Activated CD8-positive, alpha-beta memory T cell treated with anti-CD3 and anti-CD28 coated beads for 1 hour (primary cell): ENCODE measurements at places on chromosomes 1 and 21.

DNA sequence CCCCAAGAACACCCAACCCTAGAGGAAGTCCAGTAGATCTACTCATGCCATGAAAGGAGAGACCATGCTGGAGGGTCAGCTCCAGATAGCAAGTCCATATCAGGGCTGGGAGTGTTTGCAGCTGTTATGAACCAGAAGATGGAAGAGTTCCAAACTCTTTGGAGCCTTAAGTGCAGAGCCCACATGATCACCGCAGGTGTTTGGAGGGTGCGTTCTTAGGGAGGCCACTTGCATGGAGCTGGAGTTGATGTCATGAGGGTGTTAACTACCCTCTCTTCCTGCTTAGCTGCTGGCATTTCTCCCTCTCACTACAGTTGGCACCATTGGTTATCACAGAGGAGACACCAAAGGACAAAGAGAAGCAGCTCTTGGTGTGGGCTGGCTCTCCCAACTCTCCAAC is 616.9 kb downstream of the AJAP1 start:
- DNase-seq, result no peak

DNA sequence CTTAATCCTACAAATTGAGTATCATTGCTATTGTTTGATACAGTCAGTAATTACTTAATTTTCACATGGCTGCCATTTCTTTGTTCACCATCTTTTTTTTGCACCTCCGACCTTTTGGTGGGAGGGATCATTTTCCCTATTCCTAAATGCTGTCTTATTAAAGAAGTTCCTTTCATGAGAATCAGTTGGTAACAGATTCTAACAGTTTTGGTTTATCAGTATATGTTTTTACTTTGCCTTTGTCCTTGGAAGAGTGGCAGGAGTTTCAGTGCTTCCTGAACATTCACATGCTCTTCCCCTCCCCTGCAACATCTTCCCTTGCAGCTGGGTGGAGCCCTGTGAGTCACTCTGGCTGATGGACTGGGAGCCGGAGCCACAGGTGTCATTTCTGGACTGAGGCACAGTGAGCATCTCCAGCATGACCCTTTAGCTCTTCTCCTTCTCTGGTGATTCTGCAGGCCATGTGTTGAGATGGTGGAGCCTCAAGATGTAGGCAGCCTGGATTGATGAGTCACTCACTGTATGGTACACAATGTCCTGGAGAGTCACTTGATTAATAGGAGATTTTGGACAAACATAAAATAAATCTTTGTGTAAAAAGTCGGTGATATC is 217.7 kb downstream of the URB2 start:
- DNase-seq, result no peak

DNA sequence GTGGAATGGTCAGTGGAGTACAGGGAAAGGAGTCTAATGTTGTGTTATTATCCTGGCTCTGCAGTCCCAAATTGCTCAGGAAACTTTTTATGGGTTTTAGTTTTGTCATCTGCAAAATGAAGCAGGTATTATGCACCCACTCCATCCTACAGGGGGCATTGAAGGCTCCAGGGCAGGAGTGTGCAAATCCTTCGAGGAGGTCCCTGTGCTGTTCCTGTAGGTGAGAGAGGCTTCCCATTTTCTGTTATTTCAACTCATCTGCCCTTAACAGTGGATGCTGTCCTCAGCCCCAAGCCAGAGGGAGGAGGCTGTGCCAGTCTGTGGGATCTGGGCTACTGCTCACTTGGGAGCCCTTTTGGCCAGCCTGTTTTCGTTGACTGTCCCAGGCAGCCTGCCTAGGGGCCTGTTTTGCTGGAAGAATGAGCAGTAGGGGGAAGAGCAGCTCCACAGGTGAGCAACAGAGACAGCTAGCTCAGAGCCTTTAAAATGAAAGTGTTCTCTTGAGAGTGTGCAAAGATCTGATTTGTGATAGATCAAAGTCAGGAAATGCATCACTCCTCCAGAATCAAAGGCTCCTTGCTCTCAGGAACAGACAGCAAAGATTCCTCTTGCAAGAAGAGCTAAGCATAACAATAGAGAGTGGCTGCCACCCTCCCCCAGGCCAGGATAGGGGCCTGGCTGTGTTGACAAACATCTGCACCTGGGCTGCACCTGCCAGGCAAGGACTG is 317.6 kb upstream of the PROX1 start:
- no peak for DNase-seq

DNA sequence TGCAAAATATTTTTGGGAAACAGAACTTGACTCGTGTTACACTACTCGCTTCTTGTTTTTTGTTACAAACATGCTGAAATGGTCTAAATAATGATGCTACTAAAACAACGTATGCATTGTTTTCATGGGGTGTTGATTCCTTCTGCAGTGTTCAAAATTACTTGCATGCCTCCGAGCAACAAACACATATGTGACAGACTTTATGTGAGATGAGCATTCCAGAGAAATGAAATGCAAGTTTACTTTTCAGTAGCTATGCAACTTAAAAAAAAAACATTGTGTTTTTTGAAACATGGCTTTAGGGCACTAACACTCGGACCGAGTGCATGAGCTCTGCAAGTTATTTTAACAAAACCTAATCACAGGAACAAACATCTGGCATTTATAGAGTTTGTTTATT is 84.8 kb downstream of the CAMTA1 start:
- DNase-seq, result no peak

GRCh38 chr1:159554261-159554660 is 18.5 kb upstream of the OR10J5 start:
- DNase-seq, result no peak

DNA sequence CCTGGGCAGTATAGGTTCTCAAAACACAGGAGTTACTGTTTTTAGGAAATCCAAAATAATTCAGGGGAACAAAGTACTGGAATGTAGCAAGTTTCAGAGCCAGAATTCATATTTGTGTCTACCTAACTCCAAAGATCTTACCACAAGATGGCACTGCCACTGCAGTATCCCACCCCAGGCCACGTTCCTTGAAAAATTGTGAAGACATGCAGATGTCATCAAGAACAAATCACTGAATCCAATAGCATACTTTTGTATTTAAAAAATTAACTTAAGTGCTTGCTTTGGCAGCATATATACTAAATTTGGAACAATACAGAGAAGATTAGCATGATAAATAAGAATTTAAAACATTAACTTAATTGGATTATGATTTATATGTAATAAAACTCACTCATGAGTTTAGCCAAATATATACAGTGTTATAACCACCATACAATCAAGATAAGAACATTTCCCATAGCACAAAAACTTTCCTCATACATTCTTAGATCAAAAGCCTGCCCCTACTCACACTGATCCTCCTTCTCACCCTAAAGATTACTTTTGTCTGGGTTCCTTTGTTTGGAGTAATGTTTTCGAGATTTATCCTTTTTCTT is 209.9 kb downstream of the FAF1 start:
- DNase-seq, result no peak

- no peak for DNase-seq
Measured at GRCh38 chr1:168772428-168773060, 43.5 kb upstream of the DPT start.

- DNase-seq, result no peak
Measured at GRCh38 chr21:38089763-38090046, 167.1 kb upstream of the KCNJ15 start.

DNA sequence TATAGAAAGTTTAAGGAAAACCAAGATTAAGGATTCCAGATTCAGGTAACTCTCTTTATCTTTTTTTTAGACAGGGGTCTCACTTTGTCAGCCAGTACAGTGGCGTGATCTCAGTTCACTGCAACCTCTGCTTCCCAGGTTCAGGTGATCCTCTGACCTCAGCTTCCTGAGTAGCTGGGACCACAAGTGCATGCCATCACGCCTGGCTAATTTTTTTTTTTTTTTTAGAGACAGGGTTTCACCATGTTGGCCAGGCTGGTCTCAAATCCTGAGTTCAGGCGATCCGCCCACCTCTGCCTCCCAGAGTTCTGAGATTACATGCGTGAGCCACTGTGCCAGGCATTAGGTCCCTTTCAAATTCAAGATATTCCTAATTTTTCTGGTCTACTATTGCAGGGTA is 15.9 kb downstream of the LZIC start:
- DNase-seq, result no peak

- no peak for DNase-seq
Measured at GRCh38 chr21:28923439-28923975, 69.2 kb downstream of the LTN1 start.

DNA sequence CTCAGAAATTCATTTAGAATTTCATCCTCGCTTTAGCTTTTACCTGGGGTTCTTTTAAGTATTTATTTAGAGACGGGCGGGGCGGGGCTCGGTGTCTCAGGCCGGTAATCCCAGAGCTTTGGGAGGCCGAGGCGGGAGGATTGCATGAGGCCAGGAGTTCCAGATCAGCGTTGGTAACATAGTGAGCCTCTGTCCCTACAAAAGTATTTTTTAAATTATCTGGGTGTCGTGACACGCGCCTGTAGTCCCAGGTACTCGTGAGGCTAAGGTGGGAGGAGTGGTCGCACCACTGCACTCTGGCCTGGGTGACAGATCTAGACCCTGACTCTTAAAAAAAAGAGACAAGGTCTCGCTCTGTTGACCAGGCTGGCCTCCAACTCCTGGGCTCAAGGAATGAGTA is 942 bp upstream of the RSBN1 start:
- DNase-seq, result no peak

GRCh38 chr1:96240438-96240837 is 481.1 kb upstream of the PTBP2 start:
- DNase-seq, result no peak

GRCh38 chr1:203590603-203591002 is 36.0 kb upstream of the ATP2B4 start:
- no peak for DNase-seq

DNA sequence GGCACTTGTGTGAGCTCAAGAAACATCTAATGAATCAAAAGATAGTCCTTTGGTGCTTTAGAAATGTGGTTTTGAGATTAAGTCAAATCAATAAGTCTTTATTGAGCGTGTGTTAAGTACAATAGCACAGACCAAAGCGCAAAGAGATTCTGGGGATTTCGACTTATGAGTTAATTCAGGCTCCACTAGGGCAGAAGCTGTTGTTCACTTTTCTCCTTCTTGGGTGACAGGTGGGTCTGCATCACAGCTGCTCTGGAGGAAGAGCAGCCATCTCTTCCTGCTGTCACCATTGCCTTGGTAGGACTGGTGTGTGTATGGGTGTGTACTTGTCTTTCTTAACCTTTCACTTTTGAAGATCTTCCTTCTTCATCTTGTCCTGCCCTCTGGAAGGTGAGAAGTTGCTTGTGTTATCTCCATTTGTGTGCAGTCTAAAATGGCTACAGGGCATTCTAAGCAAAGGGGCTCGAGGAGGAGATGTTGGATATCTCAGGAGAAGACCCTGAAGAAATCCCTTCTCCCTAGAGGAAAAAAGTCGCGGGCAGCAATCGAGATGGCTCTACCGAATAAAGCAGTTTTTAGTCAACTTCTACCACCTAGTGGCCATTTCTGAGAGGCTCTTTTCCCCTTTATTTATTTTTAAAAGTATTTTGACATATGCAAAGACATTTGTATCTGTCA is 22.9 kb upstream of the DISC1 start:
- no peak for DNase-seq

DNA sequence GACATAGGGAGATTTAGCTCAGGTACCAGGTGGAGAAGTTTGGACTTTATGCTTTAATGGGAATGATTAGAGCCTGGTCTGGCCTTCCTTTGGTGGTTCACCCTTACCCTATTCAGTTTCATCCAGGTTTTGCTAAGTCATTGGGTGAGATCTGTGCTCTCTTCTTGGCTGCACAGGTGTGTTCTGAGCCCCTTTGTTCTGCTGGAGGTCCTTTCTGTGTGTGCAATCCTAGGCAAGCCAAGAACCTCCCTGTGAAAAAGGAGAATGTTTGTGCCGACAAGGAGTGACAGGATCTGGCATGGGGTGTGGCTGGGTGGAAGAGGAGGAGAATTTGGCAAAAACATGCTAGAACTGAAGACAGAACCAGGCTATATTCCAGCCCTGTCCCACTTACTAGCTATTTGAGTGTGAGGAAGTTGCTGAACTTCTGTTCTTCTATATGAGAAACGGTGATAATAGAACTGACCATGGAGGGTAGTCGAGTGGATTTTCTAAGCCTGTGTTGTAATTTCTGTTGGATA is 4.6 kb downstream of the GSTM5 start:
- no peak for DNase-seq

GRCh38 chr1:223180731-223181321 is 37.8 kb upstream of the TLR5 start:
- no peak for DNase-seq

GRCh38 chr1:56709995-56710394 is 64.9 kb downstream of the PRKAA2 start:
- DNase-seq, result no peak

GRCh38 chr1:231971397-231972110 is 345.0 kb downstream of the DISC1 start:
- DNase-seq, result no peak

- DNase-seq, result no peak
Measured at GRCh38 chr1:230498704-230499103, 72.6 kb upstream of the PGBD5 start.

DNA sequence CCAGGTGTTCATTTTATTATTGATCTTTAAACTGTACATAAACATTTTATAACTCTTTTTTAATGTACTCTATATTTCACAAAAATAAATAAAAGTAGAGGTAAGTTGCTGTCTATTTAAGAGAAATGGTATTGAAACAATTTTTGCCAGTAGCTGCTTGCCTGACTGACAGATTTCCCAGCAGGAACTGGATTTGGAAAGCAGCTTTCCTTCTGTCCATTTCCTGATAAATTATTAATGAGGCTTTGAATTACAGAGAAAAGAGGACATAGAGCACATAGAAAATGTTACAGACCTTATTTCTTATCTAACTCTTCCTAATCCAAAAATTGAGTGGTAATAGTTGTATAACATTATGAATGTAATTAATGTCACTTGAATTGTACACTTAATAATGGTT is 79.7 kb upstream of the BCL10 start:
- DNase-seq, result no peak

DNA sequence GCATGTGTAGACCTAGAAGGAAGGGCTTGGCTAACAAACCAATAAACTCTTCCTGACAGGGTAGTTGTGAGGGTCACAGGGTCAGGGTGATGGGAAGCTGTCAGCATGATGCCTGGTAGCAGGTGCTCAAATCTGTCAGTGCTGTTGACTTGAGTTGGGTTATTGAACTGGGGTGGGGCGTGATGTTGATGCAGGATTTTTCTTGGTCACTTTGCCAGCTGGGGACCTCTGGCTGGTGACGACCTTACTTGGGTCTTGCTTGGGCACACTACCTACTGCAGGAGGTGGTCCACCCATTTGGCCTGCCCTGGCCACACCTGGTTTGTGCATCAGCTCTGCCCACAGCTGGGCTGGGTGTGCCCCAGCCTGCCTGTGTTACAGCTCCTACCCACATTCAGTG is 624.4 kb downstream of the PTPRU start:
- no peak for DNase-seq

GRCh38 chr1:193479187-193479586 is 292.8 kb upstream of the B3GALT2 start:
- DNase-seq, result peak; percentile 15

GRCh38 chr1:25112400-25112799 is 119.9 kb downstream of the SYF2 start:
- DNase-seq, result no peak

DNA sequence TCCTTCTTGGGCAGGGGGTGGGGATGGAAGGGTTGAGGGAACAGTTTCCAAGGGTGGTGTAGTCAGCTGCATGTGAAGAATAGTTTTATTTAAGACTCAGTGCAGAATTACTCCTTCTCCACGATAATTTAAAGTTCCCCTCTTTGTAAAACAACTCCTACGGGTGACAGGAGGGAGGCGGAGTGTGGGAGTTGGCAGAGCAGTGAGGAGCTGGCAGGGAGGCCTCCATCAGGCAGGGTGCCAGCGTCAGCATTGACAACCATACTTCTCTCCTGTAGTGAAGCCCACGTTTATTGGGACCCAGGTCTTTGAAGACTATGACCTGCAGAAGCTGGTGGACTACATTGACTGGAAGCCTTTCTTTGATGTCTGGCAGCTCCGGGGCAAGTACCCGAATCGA is 93.8 kb downstream of the MTR start:
- DNase-seq, result no peak

- peak; percentile 62 for DNase-seq
Measured at GRCh38 chr1:54488779-54489626, 59.0 kb upstream of the ACOT11 start.
